ENCODE measurements at places on chromosomes 3 and 15.

DNA sequence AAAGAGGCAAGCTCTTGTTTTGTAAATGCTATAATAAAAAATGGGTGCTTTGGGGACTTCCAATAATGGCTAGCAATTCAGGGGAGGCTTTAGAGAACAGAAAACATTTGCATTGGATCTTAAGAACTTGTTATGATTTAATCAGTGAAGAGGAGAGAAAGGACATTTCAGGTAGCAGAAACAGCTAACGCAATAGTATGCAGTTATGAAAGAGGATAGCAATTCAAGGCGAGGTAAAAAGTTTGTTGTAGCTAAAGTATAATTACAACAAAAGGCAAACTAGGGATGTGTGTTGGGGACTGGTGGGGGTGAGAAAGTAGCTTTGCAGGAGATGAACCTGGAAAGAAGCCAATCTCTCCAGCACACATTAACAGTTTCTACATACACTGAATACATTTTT, 558.7 kb upstream of the SEMA6D start:
- no peaks in the 10 kb centered on the region for H3K27me3 ChIP-seq
- H3K27ac ChIP-seq, result no peak overlapping the region
- no peak overlapping the region for H3K4me3 ChIP-seq
- H3K4me1 ChIP-seq, result no peaks in the 10 kb centered on the region
- DNase-seq, result no peak
- no peaks in the 10 kb centered on the region for H3K36me3 ChIP-seq

DNA sequence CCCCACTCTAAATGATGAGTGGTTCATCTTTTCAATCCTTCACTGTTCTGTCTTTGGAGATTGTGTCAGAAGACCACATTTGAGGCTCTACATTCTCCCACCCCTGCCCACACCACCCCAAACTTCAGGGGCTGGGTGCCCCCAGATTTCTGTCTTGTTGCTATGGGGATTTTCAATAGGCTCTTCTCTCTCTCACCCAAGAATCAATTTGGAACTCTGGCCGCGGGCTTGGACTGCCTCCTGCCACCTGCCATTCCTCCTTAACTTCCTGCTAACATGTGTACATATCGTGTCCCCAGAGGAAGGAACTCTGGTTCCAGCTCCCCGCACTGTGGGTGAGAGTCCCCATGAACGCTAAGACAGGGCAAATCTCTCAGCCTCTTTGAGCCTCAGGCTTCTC, 67.4 kb upstream of the LARS2 start:
- H3K4me1 ChIP-seq, result peaks cover 6% of the 10 kb centered on the region
- no peaks in the 10 kb centered on the region for H3K27me3 ChIP-seq
- no peak for DNase-seq
- H3K27ac ChIP-seq, result no peak overlapping the region
- no peak overlapping the region for H3K4me3 ChIP-seq

- no peak overlapping the region for H3K27ac ChIP-seq
- DNase-seq, result no peak
- H3K27me3 ChIP-seq, result no peaks in the 10 kb centered on the region
- peaks cover 6% of the 10 kb centered on the region for H3K4me1 ChIP-seq
These were observed 75.4 kb downstream of the XXYLT1 start for GRCh38 chr3:195195321-195196209.

DNA sequence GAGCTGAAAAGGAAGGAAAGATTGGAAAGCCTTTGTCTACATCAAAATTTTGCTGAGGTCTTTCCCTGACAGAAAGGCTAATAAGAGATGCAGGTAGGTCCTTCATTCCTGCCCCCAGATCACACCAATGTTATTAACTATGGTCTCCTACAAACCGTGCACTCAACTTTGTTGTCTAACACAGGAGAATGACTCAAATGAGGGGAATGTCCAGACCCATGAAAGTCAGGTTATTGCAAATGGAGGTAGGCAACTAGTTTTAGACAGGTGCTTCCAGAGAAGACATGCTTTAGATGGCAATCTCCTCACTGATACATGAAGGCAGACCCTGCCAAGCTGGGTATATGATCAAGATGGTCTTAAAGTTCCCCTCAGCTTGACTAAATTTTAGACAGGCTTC, 51.0 kb downstream of the NFKBIZ start:
- DNase-seq, result no peak
- H3K4me1 ChIP-seq, result no peaks in the 10 kb centered on the region
- H3K27me3 ChIP-seq, result no peaks in the 10 kb centered on the region
- no peak overlapping the region for H3K27ac ChIP-seq
- no peaks in the 10 kb centered on the region for H3K36me3 ChIP-seq

GRCh38 chr3:69998759-69999139, 784 bp upstream of the SAMMSON start:
- no peak for DNase-seq
- H3K4me3 ChIP-seq, result no peak overlapping the region
- no peaks in the 10 kb centered on the region for H3K4me1 ChIP-seq

GRCh38 chr3:128846486-128846891, 32.9 kb upstream of the ACAD9 start:
- H3K4me1 ChIP-seq, result peaks cover 2% of the 10 kb centered on the region
- DNase-seq, result no peak
- H3K4me3 ChIP-seq, result no peak overlapping the region
- H3K36me3 ChIP-seq, result no peaks in the 10 kb centered on the region
- no peak overlapping the region for H3K27ac ChIP-seq
- no peaks in the 10 kb centered on the region for H3K27me3 ChIP-seq

- H3K4me1 ChIP-seq, result no peaks in the 10 kb centered on the region
- no peak overlapping the region for H3K4me3 ChIP-seq
- no peak for DNase-seq
- H3K27me3 ChIP-seq, result no peaks in the 10 kb centered on the region
- H3K27ac ChIP-seq, result no peak overlapping the region
These were observed 18.4 kb downstream of the TM4SF18 start for GRCh38 chr3:149314807-149315578.

DNA sequence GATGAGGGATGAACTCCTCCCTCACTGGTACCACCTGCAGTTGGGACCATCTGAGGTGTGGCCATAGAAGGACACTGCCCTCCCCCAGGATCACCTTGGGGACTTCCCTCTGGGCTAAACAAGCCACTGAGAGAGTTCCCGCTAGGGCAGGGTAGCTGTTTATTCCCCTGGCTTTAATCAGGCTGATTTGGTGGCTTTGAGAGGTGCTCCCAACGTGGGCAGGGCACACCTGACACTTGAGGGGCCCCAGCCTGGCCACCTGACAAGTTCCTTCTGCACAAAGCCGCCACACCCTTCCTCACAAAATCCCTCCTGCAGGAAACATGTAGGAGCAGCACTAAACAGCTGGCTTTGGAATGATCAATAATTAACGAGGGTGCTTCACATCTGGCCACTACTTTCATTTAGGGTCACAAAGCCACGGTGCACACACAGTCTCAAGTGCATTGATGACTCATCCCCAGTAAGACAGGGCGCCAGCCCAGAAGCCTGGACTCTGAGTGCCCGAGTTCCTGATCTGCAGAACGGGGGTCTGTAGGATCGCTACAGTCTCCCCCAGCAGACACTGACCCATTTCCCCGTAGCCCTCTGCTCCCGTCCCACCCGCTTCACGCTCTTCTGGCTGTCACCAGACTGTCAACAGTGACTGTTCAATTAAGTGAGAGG, 75.1 kb downstream of the ATP10A start:
- H3K36me3 ChIP-seq, result no peaks in the 10 kb centered on the region
- no peak for DNase-seq
- H3K4me1 ChIP-seq, result no peaks in the 10 kb centered on the region
- H3K27me3 ChIP-seq, result no peaks in the 10 kb centered on the region
- no peak overlapping the region for H3K27ac ChIP-seq
